ENCODE measurements at places on chromosomes 11 and 22.

DNA sequence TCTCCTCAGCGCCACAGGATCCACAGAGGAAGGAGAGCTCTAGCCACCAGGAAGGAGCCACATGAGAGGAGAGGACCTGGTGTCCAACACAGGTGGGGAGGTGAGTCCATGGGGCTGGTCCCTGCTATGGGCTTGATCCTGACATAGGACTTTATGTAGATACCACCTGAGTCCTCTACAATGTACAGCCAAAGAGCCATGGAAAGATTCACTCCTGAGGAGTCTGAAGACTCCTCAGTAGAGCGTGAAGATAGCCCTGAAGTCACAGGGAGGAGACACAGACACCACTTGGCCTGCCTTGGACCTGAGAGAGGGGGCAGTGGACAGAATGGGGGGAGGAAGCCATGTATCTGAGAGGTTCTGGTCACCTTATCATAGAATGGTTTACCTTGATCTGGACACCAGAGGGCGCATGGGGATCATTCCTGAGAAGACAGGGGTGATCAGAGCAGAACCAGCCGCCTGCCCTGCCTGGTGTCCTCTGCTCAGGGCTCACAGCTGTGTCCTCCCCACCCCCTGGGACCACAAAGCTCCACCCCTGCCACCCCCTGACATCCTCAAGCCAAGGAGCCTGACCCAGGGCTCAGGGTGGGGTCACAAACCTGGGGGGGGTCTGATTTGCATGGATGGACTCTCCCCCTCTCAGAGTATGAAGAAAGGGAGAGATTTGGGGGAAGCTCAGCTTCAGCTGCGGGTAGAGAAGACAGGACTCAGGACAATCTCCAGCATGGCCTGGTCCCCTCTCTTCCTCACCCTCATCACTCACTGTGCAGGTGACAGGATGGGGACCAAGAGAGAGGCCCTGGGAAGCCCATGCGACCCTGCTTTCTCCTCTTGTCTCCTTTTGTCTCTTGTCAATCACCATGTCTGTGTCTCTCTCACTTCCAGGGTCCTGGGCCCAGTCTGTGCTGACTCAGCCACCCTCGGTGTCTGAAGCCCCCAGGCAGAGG, 77.0 kb downstream of the ZNF280B start:
- DNase-seq = peak; percentile 15

- no peak for DNase-seq
Measured at GRCh38 chr22:20076627-20077172, 3.3 kb upstream of the DGCR8 start.

DNA sequence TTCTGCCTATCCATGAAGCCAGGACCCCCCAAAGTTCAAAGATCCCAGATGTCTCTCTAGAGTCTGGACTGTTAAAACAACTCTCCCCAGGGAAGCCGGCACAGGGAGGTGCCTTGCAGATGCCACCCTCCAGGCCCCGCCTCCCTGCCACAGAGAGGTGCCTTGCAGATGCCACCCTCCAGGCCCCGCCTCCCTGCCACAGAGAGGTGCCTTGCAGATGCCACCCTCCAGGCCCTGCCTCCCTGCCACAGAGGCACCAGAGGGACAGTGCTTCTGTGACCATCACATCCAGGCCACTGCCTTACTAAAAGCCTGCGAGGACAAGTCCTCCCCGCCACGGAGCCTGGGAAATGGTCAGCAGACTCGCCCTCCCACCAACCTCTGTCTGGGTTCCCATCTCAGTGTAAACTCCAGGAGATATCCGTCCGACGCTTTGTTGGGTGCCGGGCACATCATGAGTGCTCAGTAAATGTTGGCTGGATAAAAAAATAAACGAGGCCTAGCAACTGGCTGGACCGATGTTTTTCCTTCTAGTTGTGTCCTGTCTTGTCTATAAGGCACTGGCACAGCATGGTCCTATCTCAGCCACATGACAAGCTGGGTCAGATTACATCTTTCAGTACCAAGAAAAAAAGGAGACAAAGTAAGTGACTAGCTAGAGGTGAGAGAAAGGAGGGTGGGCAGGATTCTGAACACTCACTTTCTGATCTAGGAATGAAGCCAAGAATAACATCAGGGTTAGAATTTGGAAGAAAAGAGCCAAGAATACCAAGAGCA, 91.2 kb upstream of the CSNK2A3 start:
- DNase-seq = no peak

GRCh38 chr22:33654173-33654895, 265.9 kb downstream of the LARGE1 start:
- DNase-seq = no peak

DNA sequence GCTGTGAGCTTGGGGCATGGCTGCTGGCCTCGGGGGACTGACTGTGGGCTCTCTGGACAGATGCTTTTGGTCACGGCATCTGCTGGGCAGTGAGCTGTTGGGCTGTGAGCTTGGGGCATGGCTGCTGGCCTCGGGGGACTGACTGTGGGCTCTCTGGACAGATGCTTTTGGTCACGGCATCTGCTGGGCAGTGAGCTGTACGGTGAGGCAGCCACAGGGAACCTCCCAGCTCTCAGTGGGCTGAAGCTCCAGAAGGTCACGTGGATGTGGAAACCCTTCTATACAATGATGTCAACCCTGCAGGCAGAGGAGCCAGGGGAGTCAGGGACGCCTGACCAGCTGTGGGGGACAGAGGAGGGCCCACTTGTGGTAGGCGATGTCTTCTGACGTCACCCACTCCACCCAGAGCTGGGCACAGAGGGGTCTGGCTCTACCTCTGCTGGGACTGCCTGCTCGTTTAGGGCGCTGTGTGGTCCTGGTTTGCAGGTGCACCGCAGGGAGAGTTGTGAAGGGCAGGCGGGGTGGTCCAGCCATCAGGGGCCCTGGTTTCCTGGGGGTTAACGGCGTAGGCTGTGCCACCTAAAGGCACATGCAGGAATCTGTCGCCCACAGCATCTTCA, 1331.3 kb downstream of the BRD1 start:
- no peak for DNase-seq

DNA sequence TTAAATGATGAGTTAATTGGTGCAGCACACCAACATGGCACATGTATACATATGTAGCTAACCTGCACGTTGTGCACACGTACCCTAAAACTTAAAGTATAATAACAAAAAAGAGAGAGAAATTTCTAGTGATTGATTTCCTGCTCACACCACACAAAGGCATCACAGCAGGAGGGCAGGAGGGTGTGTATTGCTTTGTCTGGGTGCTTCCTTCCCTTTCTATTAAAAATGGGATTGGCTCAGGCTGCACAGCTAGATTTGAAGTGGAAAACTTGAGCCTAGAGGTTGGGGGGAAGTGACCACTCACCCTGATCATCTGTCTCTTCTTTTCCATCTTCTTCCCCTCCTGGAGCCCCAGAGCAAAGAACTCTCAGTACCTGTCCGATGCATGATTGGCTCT, 944 bp upstream of the SCGB1D2 start:
- DNase-seq = no peak

DNA sequence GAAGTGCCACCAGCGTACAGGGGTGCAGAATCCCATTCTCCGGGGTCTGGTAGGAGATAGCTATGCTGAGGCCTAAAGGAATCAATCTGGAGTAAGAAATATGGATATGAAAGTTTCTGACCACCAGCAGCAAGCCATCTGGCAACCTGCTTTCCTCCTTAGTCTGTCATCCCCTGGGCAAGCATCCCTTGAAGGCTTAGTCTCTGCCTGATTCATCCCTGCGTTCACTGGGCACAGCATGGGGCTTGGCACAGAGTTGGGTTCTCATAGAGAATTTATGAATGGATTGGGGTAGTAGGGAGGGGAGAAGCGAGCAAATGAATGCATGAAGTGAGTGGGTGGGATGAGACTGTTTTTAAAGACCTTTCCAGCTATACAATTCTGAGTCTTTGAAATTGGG, 85.8 kb upstream of the NARS2 start:
- DNase-seq = peak; percentile 1

DNA sequence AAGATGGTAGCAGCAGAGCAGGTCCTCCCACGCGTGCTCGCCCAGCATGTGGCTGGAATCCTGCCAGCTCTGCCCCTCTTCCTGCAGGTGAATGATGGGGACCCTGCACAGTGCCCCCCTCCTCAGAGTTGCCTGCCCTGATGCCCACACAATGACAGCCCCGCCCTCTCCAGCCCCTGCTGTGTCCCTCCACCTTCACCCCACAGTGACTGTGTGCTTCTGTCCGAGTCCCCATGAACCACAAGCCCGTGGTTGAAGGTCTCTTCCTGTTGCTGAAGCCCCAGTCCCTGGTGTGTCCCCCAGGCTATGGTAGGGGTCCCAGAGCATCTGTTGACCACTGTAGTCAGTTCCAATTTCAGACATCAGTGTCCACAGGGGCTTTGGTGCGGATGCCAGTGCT, 71.0 kb downstream of the BRD1 start:
- DNase-seq = no peak

GRCh38 chr11:45155627-45156180, 9.3 kb downstream of the PRDM11 start:
- no peak for DNase-seq

GRCh38 chr11:34238966-34239365, 118.8 kb downstream of the ABTB2 start:
- DNase-seq = no peak

- no peak for DNase-seq
Measured at GRCh38 chr11:55658608-55659007, 3.4 kb upstream of the OR4C6 start.
